ENCODE measurements at places on chromosomes 5 and 9.

GRCh38 chr5:15575666-15576065 lies 75.7 kb downstream of the FBXL7 start:
- DNase-seq, result no peak

DNA sequence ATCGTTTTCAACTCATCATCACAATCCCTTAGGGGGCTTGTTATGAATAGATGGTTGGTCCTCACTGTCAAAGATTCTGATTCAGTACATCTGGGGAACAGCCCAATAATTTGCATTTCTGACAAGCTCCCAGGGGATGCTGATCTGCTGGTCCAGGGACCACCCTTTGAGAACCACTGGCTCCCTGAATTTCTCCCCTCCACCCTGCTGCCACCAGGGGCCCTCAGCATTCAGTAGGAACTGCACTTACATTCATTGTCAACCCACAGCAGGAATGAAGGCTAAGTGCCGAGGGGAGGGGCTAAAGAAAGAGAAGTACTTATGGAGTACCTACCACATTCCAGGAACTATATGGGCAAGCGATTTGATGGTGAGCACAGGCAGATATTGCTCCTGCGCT lies 85.9 kb downstream of the BOD1 start:
- DNase-seq, result no peak

- no peak for DNase-seq
Observed at GRCh38 chr5:178458140-178458539, 132.1 kb downstream of the COL23A1 start.

DNA sequence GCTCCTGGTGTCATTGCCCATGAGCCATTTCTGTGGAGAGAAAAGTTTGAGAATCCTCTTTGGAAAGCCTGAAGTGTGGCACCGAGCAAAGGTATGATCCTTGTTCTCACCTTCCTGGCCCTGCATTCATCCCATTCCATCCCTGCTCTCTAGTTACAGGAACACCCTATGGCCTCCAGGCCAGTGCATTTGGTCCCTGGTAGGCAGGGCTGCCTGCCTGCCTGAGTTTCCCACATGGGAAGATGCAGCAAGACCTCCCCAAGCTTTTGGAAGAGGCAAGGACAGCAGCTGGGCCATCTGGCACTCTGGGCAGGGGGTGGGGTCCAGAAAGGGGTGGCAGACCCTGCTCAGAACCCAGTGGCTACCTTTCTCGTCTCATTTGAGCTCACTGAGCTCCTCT lies 24.5 kb downstream of the IGIP start:
- DNase-seq, result no peak

DNA sequence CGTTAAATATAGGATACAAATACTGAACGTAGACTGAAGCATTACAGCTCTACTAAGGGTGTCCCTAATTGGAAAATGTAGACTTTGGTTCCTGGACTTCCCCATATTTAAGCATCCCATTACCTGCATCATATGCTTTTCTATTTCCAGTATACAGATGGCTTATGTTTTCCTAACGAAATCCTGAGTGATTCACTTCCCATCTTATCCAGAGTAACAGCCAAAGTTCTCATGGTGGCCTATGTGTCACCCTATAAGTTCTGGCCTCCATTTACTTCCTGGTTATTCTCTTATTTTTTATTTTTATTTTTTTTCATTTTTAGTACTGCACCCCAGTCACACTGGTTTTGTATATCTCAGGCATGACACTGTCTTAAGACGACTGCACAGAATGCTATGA lies 552.3 kb downstream of the PRDM9 start:
- no peak for DNase-seq

GRCh38 chr5:62960781-62961180 lies 382.2 kb downstream of the LRRC70 start:
- no peak for DNase-seq

All from RWPE1 (cell line).